ENCODE measurements at places on chromosomes 6 and 20. TPM values are rescaled to one million over a fixed set of nuclear protein-coding genes. Genes with fewer than 3 reads are reported as not detected.

KCNB1 gene
- total RNA-seq = 2.8 TPM

NHSL1 gene
- 56.6 TPM for total RNA-seq

CTAGE9 gene
- not detected for total RNA-seq

DNA sequence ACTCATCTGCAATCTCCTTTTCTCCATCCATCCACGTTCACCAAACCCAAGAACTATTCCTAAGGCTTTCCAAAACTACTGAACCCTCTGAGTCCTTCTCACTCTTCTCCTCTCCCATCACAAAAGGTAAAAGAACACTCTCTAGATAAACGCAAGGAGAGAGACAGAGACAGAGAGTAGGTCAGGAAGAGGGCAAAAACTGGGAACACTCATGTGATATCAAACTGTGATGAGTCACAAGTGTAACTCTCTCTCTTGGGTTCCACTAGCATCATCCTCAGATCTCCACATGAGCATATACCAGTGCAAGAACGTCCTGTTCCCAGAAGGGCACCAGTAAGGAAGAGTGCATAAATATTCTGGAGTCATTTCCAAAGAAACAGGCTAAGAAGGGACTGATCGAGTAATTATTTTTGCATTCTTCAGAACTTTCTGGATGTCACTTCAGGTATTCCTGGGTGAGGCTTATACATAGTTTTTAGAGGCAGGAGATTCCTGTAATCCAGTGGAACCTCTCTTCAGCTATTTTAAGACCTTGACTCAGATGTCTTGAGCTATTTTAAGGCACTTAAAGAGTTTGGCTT is 47.3 kb upstream of the STXBP5 start:
- no peaks in the 10 kb centered on the region for H3K36me3 ChIP-seq
- H3K4me1 ChIP-seq = no peaks in the 10 kb centered on the region
- no peak for DNase-seq
- H3K27me3 ChIP-seq = no peaks in the 10 kb centered on the region

- no peaks in the 10 kb centered on the region for H3K4me1 ChIP-seq
- no peaks in the 10 kb centered on the region for H3K36me3 ChIP-seq
- H3K27ac ChIP-seq = no peak overlapping the region
- no peak overlapping the region for H3K4me3 ChIP-seq
Measured at GRCh38 chr6:166282394-166283032, 25.7 kb downstream of the PRR18 start.

DNA sequence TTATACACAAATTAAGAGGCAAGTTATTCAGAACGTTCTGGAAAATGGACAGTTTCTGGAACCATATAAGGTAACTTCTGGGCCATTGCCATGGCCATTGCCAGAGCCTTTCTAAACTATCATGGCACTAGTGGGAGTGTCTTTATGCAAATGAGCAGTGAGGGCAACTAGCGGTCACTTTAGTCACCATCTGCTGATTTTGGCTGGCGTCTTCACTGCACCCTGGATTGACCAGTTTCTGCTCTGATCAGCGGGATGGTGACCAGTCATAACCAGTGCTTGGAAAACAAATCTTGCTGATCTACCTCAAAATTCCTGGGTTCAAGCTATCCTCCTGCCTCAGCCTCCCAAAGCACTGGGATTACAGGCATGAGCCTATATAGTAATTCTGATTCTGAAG is 7.3 kb upstream of the SNTA1 start:
- no peak overlapping the region for H3K27ac ChIP-seq
- no peaks in the 10 kb centered on the region for H3K36me3 ChIP-seq
- H3K4me1 ChIP-seq = no peaks in the 10 kb centered on the region
- H3K4me3 ChIP-seq = no peak overlapping the region

GRCh38 chr6:142808405-142809061 is 136.4 kb downstream of the HIVEP2 start:
- no peaks in the 10 kb centered on the region for H3K27me3 ChIP-seq
- no peaks in the 10 kb centered on the region for H3K36me3 ChIP-seq
- no peak overlapping the region for H3K4me3 ChIP-seq
- H3K27ac ChIP-seq = no peak overlapping the region

DNA sequence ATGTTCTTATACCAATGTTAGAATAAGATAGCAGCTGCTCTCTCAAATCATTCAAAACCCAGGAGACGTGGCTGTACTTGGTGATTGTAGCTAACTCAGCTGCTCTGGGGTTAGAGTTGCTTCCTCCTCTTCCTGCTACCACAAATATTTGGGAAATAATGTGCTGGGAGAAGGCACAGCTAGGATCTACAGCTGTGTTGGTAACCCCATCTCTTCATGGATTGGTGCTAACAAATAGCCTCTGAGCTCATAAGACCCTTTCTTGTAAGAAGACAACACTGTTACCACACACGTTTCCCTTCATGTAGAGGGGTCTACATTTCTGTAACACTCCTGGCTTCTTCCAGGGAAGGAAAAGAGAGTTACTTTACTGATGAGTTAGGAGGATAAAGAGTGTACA is 911.0 kb upstream of the CITED2 start:
- H3K27me3 ChIP-seq = no peaks in the 10 kb centered on the region
- DNase-seq = no peak
- no peaks in the 10 kb centered on the region for H3K36me3 ChIP-seq
- no peak overlapping the region for H3K4me3 ChIP-seq
- H3K27ac ChIP-seq = no peak overlapping the region

DNA sequence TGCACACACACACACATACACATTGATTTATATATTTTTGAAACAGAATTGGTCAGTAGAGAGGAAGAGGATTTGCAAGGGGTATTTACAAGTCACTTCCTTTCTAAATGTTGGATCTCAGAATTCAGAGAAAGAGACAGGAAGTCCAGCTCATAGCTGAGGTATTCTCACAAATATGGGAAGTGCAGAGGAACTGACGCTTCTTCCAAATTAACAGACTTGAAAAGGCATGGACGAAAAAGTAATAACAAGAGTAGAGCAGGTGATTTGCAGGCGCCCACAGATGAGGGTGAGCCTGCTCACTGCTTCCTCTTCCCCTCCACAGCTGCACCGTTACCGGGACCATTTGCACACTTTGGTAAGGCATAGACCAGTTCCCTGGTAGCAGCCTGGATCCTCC is 246.4 kb downstream of the PHACTR1 start:
- H3K27ac ChIP-seq = no peak overlapping the region
- H3K4me3 ChIP-seq = no peak overlapping the region
- peaks cover 5% of the 10 kb centered on the region for H3K4me1 ChIP-seq
- peaks cover 39% of the 10 kb centered on the region for H3K27me3 ChIP-seq

- no peak for DNase-seq
- H3K36me3 ChIP-seq = no peaks in the 10 kb centered on the region
- H3K4me3 ChIP-seq = no peak overlapping the region
- no peak overlapping the region for H3K27ac ChIP-seq
- H3K4me1 ChIP-seq = no peaks in the 10 kb centered on the region
Measured at GRCh38 chr6:73746787-73747186, 50.8 kb downstream of the CD109 start.

- no peak overlapping the region for H3K4me3 ChIP-seq
- H3K36me3 ChIP-seq = no peaks in the 10 kb centered on the region
- no peak for DNase-seq
- H3K27me3 ChIP-seq = peaks cover 10% of the 10 kb centered on the region
Measured at GRCh38 chr6:41294214-41294872, 7.9 kb upstream of the TREM1 start.

DNA sequence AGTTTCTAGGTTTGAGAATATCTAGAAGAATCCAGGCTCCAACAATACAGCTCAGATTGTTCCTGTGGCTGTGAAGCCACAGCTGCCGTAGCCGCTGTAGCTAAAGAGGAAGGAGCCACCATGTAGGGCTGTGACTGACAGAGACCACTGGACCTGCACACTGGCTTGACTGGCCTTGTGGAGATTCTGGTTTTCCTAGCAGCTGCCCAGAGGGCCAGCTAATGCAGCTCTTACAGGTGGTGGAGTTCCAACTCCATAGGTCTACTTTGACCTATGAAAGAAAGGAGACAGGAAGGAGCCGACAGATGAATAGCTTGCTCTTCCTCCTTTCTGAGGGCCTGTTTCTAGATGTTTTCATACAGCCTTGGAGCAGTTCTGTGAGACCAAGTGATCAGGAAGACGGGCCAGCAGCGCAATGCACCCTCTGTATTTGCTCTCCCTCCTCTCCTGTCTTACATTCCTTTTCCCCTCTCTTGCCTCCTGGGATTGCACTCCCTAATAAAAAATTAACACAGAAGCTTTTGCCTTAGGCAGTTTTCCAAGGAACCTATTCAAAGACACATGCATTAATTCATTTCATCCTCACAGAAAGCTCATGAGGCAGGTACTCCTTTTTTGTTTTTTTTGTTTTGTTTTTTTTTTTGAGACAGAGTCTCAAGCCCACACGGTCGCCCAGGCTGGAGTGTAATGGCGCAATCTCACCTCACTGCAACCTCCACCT is 51.8 kb upstream of the MYB start:
- no peaks in the 10 kb centered on the region for H3K4me1 ChIP-seq
- peak overlapping the region; percentile 44 for H3K27ac ChIP-seq
- no peak for DNase-seq
- H3K27me3 ChIP-seq = no peaks in the 10 kb centered on the region
- no peak overlapping the region for H3K4me3 ChIP-seq
- no peaks in the 10 kb centered on the region for H3K36me3 ChIP-seq
